Activated CD4-positive, alpha-beta T cell treated with anti-CD3 and anti-CD28 coated beads, Interleukin-2, amount 50 U/mL, for 1 hour (primary cell): ENCODE measurements at places on chromosomes 13 and 19.

- no peak for DNase-seq
Measured at GRCh38 chr13:25699056-25699455, 327.3 kb downstream of the ATP8A2 start.

GRCh38 chr13:99218969-99219368, 18.3 kb downstream of the UBAC2 start:
- peak; percentile 51 for DNase-seq

DNA sequence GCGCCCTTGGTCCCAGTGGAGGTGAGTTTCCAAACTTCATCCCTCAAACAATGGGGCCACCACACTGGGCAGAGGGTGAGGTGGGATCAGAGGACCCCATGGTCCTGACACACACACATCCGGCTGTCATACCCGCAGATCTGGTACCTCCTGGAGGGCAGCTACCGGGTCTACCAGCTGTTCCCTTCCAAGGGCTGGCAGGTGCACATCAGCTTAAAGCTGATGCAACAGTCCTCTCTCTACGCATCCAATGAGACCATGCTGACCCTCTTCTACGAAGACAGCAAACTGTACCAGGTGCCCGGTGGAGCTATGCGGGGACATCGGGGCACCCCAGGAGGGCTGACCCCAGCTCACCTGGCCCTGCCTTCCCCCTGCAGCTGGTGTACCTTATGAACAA, 14.0 kb upstream of the PSMD8 start:
- DNase-seq = no peak

GRCh38 chr13:65917731-65918130, 1312.4 kb downstream of the PCDH9 start:
- DNase-seq = no peak

DNA sequence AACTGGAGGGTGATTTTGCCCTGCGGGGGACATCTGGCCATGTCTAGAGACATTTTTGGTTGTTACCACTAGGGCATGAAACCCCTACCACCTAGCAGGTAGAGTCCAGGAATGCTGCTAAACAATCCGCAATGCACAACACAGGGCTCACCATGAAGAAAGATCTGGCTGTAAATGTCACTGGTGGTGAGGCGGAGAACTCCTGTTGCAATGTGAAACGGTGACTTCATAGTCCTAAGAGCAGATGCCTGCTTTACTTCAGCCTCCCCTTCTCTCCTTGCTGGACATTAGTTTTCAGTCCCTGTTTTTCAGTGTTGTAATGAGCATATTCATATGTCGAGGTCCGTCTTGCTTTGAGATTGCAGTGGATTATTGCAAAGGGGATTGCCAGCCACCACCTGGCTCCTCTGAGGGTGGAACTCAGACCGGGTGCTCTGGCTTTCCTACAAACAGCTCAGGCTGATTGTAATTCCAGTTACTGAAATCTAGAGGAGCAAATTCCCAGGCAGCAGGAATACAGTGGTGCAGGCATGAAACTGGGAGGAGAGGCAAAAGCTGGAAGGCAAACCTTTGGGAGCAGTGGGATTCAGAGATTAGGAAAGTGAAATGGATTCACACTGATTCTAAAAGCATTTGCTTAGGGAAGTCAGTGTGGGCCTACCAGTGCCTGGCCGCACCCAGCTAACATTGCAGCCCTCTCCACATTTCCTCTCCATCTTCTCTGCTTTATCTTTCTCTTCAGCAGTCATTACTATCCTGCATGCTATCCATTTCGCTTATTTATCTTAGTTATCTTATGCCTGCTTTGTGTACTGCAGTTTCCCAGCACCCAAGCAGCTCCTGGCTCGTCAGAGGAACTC, 76.1 kb upstream of the PCDH8 start:
- no peak for DNase-seq

- no peak for DNase-seq
Measured at GRCh38 chr19:6113616-6114188, 3.4 kb upstream of the RFX2 start.

DNA sequence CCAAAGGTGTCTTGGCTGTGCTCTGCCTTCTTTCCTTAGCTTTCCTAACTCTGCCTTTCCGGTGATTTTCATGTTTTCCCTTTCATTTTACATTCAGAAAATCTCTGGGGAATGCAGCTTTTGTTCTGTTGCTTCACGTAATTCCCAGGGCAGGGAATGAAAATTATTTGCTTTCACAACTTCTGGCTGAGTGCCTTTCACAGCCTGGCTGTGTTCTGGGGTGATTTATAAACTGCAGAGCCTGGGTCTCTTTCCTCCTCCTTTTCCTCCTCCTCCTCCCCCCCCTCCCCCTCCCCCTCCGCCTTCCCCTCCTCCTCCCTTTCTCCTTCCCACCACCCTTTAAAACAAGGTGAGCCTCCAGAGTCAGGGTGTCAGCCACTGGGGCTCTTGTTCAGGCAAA, 84.3 kb downstream of the RNASEH2B start:
- DNase-seq = no peak

DNA sequence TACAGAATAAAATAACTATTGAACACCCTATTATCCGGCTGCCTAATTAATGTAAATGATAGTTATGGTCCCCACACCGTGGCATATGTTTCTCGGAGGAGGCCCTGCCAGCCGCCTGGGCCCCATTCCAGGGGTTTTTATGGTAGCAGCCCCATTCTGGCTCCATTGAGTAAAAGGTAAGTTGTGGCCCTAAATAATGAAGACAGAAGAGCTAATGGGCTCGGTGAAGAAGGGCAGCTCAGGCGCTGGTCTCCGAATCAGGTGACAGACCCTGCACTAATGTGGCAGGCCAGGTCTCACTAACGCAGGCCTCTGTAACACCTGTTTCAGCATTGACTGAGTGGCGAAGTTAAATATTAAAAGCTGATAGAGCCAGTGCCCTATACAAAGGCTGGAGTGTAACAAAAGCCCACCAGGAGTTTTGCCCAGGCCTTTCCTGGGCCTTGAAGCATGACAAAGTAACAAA, 19.1 kb downstream of the POP4 start:
- DNase-seq = no peak

- DNase-seq = no peak
Measured at GRCh38 chr13:66657165-66657881, 572.8 kb downstream of the PCDH9 start.

GRCh38 chr13:27975564-27976361, 6.6 kb upstream of the CDX2 start:
- no peak for DNase-seq

DNA sequence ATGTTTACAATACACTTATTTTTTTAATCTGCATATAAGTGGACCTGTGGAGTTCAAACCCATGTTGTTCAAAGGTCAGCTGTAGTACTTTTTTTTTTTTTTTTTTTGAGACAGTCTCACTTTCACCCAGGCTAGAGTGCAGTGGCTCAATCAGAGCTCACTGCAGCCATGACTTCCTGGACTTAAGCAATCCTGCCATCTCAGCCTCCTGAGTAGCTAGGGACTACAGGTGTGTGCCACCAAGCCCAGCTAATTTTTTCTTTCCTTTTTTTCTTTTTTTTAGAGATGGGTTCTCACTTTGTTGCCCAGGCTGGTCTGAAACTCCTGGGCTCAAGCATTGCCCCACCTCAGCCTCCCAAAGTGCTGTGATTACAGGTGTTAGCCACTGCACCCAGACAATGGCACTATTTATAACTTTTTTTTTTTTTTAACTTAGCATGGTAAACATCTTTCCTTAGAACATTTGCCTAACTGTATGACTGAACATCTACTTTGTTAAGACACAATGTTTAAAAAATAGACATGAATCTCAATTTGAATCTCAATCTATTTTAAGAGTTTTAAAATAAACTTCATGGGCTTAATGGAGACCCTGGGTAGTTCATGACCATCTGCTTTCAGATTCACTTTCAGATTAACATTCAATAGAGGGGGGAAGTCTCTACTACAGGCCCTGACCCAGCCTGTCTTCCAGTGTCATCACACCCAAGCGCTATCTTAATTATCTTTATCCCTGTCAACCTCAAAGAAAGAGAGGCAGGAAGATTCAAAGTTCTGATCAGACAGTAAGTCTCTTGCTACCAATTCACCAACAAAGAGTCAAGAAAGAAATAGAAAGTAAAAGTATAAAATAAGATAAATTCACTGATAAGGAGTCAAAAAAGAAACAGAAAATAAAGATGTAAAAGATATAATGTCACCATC, 97.7 kb upstream of the DOCK9 start:
- DNase-seq = no peak

DNA sequence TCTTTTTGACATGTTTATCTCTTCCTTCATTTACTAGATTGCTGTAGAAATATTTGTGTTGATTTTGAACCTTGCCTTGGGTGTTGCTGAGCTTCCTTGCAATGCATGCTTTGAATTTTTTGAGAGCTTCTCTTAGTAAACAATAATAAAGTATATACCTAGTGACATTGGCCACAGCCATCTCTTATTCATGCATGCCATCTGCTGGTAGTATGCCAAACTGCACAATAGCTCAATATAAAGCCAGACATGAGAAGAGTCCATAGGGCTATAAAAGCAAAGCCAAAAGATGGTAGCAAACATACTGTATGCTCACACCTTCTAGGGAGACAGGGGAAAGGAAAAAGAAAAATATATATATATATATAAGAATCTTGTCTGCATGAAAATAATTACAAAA, 18.9 kb upstream of the ZSCAN5A start:
- DNase-seq = peak; percentile 30

DNA sequence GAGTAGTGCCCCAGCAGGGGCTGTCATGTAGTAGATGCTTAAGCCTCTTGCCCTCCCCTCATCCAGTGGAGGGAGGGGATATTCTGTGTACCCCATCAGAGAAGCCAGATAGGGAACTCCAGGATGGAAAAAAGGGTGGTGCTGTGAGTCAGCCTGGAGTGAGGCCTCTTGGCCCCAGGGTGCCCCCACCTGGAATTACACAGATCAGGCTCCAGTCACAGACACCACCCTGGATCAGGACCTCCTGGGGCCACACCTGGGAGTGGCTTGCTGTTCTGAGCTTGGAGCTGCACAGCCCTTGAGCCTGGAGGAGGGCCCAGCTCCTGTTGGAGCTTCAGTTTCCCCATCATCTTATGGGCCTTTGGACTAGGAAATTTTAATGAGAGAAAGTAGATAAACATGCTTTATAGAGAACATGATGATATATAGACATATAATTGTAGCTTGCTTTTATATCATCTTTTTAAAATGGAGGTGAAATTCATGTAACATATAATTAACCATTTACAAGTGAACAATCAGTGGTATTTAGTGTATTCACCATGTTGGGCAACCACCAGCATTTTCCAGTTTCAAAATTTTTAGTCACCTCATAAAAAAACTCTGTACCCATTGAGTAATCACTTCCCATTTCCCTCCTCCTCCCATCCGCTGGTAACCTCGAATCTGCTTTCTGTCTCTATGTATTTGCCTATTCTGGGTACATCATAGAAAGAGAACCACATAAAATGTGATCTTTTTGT, 24.6 kb downstream of the CYP4F22 start:
- no peak for DNase-seq

DNA sequence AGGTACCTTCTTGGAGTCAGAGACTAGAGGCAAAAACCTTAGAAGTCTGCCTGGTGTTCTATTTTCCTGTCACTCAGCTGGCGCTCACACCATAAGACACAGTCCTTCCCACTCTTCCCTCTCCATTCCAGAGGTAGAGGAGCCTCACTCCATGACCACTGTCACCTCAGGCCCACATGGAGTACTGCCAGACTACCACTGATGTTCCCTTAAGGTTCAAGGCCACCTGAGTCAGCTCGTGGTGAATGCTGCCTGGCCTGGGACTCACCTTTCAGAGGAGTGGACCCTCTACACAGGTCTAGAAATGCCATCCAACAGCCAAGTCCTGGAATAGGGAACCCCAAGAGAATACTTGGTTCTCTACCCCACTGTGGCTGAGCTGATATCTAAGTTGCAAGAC, 29.9 kb downstream of the RGCC start:
- no peak for DNase-seq

DNA sequence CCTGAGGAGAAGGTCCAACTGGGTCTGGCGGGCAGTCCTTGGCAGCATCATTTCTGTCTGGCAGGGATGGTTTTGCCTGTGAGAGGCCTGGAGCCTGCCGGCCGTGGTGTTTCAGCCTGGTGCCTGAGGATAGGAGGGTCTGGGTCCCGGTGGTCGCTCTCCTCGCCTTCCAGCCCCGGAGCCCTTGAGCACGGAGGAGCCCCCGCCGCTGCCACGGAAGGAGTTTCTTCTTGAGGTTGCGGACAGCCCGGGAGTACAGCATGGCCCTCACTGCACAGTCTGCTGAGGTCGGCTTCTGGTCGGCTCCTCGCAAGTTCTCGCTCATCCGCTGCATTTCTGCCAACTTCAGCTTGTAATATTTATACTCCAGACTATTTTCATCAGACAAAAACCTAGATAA, 23.4 kb downstream of the SUGP2 start:
- no peak for DNase-seq

- no peak for DNase-seq
Measured at GRCh38 chr13:110232756-110233155, 74.2 kb downstream of the COL4A1 start.

GRCh38 chr13:20526664-20527063, 1.0 kb upstream of the CRYL1 start:
- no peak for DNase-seq

GRCh38 chr13:26202365-26202972, 19.6 kb downstream of the RNF6 start:
- no peak for DNase-seq

DNA sequence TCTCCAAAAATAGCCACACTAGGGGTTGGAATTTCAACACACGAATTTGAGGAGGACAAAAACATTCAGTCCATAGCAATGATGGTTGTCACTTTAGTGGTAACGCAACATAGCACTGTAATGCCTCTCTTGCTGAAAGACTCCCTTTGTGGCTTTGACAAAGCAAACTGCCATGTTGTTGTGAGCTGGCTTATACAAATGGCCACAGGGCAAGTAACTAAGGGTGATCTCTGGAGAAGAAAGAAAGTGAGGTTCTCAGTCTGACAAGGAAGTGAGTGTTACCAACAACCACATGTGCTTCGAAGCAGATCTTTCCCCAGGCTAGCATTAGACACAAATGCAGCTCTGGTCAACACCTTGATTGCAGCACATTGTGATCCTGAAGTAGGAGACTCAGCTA, 79.1 kb upstream of the PCDH17 start:
- DNase-seq = no peak

DNA sequence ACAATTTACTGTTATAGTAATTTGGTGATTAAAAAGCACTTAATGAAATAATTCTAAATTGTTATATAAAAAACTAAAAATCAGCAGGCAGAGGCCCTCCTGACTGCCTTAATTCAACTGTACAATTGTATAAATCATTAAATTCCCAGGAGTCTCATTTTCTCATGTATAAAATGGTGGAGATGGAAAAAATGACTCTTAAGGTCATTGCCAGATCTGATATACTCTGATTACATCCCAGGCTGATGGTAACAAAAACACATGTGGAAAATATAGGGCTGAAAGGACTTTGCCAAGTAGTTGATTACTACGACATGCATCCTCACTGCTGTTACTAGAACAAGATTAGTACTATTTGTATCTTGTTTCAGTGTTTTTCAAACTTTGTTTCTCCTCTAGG, 1020.0 kb upstream of the SLC10A2 start:
- no peak for DNase-seq
